ENCODE measurements at places on chromosomes 13 and 19.

- DNase-seq = no peak
These were observed 85.1 kb upstream of the ABCC4 start for GRCh38 chr13:95386370-95386769.

- DNase-seq = no peak
These were observed 64.2 kb downstream of the TEX29 start for GRCh38 chr13:111384441-111385182.

GRCh38 chr19:38618590-38619360 lies at the start of gene EIF3K:
Gene EIF3K, plus strand, starts transcription at chr19:38619188. Its CDS starts 81 bp downstream, at chr19:38619269.
- DNase-seq = peak; percentile 99

GRCh38 chr13:96223231-96223630 lies 133.3 kb downstream of the HS6ST3 start:
- DNase-seq = no peak

GRCh38 chr13:27176470-27177410 lies 5.1 kb upstream of the USP12 start:
- DNase-seq = no peak

- no peak for DNase-seq
These were observed 856.6 kb upstream of the KLHL1 start for GRCh38 chr13:70964874-70965273.

- DNase-seq = peak; percentile 45
These were observed 18.1 kb downstream of the N4BP2L1 start for GRCh38 chr13:32409561-32410421.

DNA sequence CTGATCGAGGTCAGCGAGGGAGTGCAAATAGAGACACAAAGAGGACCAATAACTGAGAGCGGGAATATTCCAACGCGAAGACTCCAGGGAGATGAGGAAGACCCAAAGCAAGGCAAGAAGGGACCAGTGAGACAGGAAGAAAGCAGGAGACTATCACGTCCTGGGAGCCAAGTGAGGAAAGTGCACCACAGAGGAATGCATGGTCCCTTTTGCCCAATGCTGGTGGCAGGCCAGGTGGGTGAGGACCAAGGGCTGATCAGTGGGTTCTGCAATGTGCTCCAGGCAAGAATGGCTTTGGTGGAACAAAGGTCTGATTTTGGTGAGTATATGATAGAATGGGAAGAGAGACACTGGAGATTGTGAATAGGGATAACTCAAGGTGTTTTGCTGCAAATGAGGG lies 25.4 kb downstream of the CHST8 start:
- no peak for DNase-seq

DNA sequence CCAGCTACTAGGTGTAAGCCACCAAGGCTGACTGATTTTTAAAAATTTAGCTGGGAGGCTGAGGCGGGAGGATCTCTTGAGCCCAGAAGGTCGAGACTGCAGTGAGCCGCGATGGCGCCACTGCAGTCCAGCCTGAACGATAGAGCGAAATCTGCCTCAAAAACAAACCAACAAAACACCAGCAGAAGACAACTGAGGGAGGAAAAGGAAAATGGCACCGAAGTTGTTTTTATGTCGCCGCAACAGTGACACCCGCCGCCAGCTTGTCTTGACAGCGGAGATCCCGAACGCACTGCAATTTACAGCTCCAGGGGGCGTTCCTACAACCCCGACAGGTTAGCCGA lies 298 bp upstream of the FAM98C start:
- no peak for DNase-seq

- no peak for DNase-seq
These were observed 216.9 kb downstream of the DNAJC15 start for GRCh38 chr13:43240278-43240677.

GRCh38 chr19:3514930-3515329 lies 8.8 kb downstream of the FZR1 start:
- peak; percentile 39 for DNase-seq

- DNase-seq = no peak
These were observed 304.4 kb downstream of the SUCLA2 start for GRCh38 chr13:47696674-47697073.

DNA sequence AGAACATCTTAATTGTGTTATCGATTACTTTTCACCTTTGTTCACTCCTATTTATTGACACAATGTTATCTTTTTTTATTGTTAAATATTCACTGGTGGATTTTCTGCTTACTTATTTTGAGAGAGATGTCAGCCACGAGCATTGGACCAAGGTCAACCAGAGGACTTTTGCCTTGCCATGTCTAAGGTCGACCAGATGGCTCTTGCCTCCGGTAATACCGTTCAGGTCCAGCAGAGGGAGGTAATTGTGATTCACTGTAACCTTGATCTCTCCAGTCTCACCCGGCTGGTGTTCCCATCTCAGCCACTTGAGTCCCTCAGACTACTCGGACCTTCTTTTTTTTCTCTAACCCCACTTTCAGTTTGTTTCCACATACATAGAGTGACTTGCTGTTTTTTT lies 1438.1 kb downstream of the UQCRFS1 start:
- peak; percentile 4 for DNase-seq

DNA sequence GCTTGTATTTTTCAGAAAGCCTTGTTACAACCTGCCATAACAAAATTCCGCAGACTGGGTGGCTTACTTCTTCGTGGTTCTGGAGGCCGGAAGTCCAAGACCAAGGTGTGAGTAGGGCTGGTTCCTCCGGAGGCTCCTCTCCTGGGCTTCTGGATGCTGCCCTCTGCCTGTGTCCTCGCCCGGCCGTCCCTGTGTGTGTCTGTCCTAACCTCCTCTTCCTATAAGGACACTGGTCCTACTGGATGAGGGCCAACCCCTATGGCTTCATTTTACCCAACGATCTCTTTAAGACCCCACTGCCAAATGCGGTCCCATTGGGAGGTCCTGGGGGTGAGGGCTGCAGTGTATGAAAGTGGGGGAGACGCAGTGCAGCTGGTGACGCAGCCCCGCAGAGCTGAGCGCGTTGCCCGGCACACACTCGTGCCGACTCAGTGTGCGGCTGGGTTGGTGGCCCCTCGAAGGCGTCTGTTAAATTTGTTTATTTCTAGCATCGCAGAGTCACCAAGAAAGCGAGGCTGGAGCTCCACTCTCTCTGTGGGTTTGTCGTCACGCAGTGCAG lies 116.7 kb downstream of the SOX1 start:
- no peak for DNase-seq

Data from EL (cell line).